ENCODE measurements at places on chromosomes 4 and X.

- no peak for DNase-seq
Observed at GRCh38 chrX:55056820-55057674, 17.8 kb upstream of the PAGE2B start.

DNA sequence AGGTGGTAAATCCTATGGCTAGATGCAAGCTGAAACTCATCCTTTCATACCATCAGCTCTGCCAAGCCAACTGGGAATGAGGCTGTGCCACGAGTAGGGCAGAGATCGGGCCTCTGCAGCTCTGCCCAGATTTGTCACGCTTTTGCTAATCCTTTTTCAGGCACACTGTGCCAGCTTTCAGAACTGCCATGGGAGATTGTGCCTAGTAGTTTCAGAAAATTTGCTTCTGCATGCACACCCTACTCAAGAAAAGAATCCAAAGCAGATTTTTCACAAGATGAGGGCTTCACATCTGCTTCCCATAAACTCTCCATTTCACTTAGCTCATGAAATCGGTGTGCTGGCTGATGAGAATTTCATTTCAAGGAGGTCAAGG, 3.3 kb upstream of the ADH7 start:
- DNase-seq, result no peak

DNA sequence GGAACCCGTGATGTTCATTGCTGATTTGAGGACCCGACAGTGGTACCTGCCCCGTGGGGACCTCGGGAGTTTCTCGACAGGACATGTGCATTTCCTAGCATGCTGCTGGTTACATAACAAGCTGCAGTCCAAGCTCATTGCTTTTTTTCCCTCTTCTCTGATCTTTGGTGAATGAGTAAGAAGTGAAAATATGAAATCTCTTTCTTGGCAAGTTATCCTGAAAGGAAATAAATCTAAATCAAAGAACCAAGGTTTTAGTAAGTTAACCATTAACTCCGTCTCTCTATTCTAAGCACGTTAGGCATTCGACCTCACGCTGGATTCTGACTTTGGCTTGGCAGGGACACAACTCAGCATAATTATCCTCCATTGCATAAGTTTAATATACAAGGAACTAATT, 86.6 kb downstream of the STK32B start:
- no peak for DNase-seq

GRCh38 chr4:56648021-56648823, 32.9 kb downstream of the HOPX start:
- no peak for DNase-seq

DNA sequence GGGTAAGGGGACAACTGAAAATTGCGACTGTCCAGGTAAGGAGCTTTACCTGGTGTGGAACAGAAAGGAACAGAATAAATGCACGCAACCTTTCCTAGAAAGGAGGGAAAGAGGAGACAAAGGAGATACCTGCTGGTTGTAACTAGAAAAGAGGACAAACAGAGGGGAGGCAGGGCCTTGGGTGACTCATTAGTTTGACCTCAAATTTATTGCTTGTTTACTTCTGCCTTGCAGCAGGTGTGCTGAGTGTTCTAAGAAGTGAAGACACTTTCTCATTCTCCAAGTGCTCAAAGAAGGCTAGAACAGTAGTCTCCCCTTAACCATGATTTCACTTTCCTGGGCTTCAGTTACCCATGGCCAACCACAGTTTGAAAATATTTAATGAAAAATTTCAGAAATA, 123.1 kb upstream of the BOD1L1 start:
- no peak for DNase-seq

GRCh38 chr4:54315561-54316538, 86.8 kb downstream of the PDGFRA start:
- no peak for DNase-seq

- no peak for DNase-seq
Observed at GRCh38 chr4:185040523-185040922, 22.2 kb downstream of the HELT start.

GRCh38 chr4:181479141-181479540, 764.1 kb upstream of the TENM3 start:
- DNase-seq, result no peak

- DNase-seq, result peak; percentile 52
Observed at GRCh38 chr4:56129431-56129861, 180.7 kb downstream of the CEP135 start.

DNA sequence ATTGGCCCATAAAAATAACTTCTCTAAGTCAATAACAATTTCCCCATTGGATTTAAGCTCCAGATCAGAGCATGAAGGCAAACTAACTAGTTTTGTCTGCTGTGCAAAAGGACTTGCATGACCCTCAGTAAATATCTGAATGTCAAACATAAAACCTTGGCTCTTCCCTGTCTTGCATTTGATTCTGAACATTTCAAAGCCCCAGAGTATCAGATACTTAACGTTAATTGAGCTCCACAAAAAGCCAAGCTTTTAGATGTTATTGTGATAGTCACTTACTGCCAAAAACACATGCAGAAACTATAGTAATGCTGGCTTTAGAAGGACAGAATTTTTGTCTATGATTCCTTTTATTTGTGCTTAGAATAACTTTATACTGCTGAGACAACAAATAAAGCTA, 664.2 kb downstream of the ADGRL3 start:
- no peak for DNase-seq

- DNase-seq, result no peak
Observed at GRCh38 chrX:153945956-153946943, 1.8 kb upstream of the RENBP start.

DNA sequence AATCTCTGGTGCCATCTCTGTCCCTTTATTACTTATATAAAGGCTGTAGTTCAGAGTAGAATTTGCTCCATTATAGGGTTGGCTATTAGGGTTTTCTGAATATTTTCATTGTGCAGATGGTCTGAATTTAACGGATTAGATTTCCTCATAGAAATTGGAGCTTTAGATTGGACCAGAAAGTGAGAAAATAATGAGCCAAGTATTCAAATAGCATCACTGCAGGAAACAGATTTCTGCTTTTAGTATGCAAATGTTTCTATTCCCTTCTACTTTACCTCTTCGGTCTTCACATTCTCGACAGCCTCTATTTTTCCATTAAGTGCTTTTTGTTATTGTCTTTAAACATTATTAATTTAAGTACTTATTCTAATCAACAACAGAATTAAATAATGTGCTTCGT, 55.4 kb downstream of the TRIM2 start:
- no peak for DNase-seq

Data from NCI-H510A treated with DMSO at 0.1 percent for 48 hours (cell line).